ENCODE measurements at places on chromosomes 13 and 19.

DNA sequence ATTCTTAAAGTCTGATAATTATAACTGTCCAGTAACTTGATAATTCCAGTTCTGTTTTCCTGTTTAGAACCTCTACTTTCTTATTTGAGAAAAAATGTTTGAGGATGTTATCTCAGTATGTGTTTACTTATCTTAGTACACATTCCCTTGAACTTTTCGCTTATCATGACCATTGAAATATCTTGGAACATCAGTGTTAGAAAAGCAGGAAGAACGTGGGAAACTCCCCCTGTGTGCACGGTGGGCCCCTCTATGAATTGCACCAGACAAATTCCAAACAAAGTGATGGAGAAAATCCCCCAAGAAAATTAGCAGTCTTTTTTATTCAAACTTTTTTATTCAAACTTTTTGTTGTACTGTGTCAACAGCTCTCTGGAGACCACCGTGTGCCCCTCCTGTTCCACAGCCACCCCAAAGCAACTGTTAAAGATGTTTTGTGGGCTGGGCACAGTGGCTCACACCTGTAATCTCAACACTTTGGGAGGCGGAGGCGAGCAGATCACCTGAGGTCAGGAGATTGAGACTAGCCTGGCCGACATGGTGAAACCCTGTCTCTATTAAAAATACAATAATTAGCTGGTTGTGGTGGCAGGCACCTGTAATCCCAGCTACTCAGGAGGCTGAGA is 78.3 kb upstream of the PEG3 start:
- no peak for DNase-seq

DNA sequence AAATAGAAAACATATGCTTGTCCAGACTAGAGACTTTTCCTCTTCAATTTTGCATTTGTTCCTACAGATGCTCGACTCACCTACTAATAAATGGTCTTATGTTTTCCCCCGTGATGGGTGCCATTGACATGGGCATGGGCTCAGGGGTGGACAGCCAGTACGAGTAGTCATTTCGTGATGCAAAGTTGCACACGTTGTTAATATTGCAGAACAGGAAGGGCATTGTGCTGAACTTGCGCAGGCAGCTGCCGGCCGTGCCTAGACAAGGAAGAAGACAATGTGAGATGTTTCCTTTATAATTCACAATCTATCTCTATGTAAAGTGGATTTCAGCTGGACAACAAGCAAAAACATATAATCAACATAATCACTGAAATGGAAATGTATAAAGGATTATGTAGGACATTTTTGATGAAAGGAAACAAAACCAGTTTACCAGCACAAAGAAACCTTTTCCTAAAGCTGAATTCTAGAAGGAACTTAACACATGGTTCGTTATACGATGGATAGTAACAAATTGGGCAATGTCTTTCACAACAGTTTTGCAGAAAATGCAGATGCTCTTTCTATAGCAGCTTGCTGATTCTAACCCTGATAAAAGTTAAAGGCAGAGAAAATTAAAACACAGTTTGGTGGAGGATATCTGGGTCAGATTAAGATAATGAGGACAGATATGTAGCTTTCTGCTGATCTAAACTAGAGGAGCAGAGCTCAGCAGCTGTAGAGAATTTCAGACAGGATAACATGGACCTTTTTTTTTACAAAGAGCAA is 145.7 kb downstream of the COL4A1 start:
- DNase-seq = no peak

GRCh38 chr13:111280226-111280625 is 40.2 kb upstream of the TEX29 start:
- no peak for DNase-seq

- DNase-seq = no peak
Observed at GRCh38 chr19:54389553-54389952, 24.8 kb upstream of the LAIR1 start.

GRCh38 chr19:1062387-1063029 is 4.5 kb upstream of the ARHGAP45 start:
- no peak for DNase-seq

DNA sequence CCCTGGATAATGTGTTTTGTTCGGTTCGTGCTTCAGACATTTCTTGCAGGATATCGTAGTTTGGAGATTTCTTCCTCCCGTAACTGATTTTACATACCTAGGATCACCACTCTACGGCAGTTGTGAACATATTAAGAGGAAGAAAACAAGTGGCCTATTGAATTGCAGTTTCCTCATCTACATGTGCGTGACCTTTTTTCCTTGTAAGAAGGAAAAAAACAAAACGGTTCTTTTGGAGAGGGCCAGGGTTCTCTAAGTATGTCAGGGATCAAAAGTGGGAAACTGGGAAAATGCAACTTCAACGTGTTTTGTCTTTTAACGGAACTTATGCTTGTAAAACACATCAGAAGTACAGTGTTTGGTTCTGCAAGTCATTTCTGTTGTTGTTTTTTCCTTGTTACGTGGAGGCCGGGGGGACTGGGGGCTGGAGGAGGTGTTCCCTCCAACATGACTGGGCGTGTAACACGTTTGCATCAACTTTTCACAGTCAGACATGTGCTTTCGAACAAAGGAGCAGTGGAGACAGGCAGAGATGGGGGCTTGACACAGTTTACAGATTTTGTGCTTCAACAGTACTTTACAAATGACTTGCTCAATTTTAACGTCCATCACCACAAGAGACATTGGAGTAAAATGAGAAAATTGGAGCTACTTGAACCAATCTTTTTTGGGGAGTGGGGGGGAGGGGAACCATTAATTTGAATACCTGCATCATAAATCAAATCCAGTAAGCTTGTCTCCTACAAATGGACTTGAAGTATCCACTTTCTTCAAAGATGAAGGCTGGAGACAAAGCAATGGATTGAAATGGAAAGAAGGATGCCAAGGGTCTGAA is 3.8 kb downstream of the ZC3H4 start:
- no peak for DNase-seq

DNA sequence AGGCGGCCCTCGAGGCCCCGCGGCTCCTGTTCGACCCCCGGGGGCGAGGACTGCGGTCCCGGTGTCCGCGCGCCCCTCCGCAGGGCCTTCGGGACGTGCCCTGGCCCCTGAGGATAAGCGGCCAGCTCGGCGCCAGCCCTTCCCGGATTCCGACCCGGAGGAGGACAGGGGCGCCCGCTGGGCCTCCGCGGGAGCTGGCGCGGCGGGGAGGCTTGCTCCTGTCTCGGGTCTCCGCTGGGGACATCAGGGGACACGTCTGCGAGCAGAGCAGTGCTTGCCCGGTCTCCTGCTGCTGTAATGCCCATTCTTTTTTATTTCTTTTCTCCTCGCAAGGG is 829 bp downstream of the B3GLCT start:
- DNase-seq = peak; percentile 24

DNA sequence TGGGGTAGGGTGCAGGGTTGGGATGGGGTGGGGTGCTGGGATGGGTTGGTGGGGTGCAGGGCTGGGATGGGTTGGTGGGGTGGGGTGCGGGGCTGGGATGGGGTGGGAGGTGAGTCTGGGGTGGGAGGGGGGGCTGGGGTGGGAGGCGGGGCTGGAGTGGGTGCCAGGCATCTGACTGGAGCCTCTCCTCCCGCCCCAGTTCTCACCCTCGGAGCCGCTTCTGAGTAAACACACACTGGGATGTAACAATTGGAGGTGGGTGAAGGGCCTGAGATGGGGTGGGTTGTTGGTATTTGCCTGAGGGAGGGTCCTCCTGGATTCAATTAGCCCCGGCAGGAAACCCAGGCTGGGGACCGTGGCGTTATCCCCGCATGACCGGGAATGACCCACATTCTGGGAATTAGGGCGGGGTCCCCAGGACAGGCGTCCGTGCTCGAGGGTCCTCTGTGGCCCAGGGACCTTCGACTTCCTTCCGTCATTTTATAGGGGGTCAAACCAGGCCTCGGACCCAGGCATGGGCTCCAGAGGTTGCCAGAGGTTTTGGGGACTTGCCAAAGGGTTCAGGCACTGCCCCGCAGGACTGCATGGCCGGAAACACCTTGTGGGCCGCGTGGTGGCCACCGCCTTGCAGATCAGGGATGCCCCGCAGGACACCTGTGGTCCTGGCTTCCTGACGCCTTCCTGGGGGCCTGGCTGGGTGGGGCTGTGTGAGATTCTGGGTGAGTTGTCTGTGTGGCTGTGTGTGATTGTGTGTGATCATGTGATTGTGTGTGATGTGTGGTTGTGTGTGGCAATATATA is 1.4 kb downstream of the TMPRSS9 start:
- no peak for DNase-seq

DNA sequence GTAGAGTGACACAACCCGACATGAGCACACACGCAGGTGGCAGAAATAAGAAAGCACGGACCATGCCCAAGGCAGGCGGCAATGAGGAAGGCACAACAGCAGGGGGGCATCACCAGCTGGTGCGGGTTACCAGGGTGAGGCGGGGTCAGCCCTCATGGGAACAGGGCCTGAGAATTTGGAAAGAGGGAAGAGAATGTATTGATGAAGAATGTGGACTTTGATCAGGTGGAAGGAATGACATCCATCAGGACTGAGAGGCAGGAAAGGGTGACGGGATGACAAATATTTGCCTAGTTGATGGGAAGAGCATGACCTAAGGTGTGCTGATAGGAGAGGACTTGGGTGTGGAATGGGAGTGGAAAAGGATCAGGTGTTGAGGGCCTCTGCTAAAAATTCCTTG is 177.5 kb downstream of the ABCC4 start:
- no peak for DNase-seq

GRCh38 chr13:50645092-50645491 is 198.4 kb downstream of the DLEU7 start:
- DNase-seq = no peak

DNA sequence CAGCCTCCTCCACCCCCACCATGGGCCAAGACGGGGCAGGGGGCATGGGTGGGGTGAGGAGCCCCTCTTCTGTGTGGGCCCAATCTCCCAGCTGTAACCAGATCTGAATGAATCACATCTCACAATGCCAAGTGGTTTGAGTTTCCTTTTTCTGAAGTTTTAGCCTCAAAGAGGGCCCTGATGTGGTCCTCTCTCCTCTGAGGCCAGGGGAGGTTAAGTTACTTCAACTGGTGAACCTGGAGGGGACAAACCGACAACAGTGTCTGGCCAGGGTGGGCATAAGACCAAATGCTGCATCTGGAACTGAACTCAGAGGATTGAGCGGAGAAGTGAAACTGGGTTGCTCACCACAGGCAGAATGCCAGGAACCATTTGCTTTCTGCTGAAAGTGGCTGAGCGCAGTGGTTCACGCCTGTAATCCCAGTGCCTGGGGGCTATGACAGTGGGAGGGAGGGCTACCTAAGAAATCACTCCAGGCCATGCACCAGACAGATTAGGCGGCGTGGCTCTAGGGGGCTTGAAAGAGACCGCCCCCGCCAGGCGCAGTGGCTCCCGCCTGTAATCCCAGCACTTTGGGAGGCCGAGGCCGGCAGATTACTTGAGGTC is 15.4 kb upstream of the IRGC start:
- no peak for DNase-seq

- DNase-seq = no peak
Observed at GRCh38 chr19:31538879-31539278, 189.6 kb upstream of the TSHZ3 start.

GRCh38 chr13:113043931-113044330 is 61.7 kb upstream of the F7 start:
- no peak for DNase-seq

GRCh38 chr19:29320618-29321017 is 107.7 kb upstream of the UQCRFS1 start:
- no peak for DNase-seq

DNA sequence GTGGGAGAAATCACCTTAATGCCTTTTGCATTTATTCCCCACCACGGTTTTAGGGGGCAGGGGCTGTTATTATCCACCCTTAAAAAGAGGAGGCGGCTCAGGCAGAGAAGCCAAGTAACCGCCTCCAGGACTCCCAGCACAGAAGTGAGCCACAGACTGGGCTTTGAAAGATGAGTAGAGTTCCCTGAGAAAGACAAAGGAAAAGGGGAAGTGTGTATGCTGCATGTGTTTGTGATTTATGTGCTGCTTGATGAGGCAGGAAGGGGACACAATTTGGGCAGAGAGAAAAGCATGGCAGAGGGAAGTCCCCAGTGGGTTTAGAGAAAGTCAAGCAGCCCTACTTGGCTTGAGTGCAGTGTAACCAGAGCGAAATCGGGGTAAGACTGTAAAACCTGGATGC is 85.0 kb downstream of the DOCK9 start:
- DNase-seq = no peak

- DNase-seq = no peak
Observed at GRCh38 chr13:37040789-37041188, 18.7 kb downstream of the SUPT20H start.

GRCh38 chr13:99265821-99266426 is 7.7 kb upstream of the GPR18 start:
- DNase-seq = no peak

GRCh38 chr13:26503826-26504594 is 53.5 kb upstream of the WASF3 start:
- DNase-seq = no peak

- no peak for DNase-seq
Observed at GRCh38 chr19:17107546-17108452, 32.2 kb downstream of the MYO9B start.

DNA sequence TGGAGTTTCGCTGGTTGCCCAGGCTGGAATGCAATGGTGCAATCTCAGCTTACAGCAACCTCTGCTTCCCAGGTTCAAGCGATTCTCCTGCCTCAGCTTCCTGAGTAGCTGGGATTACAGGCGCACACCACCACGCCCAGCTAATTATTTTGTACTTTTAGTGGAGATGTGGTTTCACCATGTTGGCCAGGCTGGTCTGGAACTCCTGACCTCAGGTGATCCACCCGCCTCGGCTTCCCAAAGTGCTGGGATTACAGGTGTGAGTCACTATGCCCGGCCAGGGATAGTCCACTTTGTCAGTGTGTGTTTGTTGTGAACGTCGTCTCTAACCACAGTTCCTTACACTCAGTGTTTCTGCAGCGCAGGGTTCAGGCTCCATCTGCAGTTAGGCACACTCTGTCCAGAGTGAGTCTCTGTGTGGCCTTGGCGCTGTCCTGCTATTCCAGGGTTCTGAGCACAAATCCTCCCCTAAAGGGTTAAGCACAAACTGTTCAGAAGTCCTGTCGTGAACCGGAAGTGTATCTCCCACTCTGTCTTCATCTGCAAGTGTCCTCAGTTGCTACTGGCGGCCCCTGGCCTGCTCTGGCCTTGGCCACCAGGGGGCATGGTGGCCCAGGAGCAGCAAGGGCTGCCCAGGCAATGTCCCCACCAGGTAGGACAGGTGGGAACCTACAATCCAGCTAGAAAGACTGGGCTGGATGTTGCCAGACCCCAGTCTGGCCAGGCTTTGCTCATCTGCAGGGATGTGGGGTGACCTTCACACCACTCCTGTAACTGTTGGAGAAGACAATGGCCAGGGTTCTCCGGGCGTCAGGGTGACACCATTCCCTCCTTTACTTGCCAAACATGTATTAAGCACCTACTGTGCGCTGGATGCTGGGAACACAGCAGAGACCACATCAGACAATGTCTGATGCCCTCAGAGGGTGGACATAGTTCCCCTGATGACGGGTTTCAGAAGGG is 38.8 kb upstream of the GATAD2A start:
- DNase-seq = peak; percentile 56

- peak; percentile 53 for DNase-seq
Observed at GRCh38 chr19:7870571-7871436, 3.4 kb downstream of the PRR36 start.

All from T-helper 17 cell (primary cell).